ENCODE measurements at places on chromosomes 3 and 15.
A peak's percentile ranks its signal among the peaks of the same experiment; 100 is the strongest.

- no peak for DNase-seq
These were observed 16.2 kb upstream of the ABHD5 start for GRCh38 chr3:43674345-43675085.

DNA sequence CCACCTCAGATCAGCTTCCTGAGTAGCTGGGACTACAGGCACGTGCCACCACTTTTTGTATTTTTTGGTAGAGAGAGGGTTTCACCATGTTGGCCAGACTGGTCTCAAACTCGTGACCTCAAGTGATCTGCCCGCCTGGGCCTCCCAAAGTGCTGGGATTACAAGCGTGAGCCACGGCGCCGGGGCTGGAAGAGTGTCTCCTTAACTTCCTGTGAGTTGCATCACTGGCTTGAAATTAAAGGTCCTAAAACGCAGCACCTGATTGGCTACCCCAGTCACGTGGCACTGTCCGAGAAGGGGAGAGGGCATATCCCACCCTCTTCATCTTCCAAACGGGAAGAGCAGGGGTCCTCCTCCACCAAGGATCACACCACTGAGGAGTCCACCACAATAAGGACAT lies 5.5 kb upstream of the FAM174B start:
- DNase-seq, result no peak

GRCh38 chr3:23501201-23501802 lies 298.2 kb downstream of the UBE2E2 start:
- no peak for DNase-seq

DNA sequence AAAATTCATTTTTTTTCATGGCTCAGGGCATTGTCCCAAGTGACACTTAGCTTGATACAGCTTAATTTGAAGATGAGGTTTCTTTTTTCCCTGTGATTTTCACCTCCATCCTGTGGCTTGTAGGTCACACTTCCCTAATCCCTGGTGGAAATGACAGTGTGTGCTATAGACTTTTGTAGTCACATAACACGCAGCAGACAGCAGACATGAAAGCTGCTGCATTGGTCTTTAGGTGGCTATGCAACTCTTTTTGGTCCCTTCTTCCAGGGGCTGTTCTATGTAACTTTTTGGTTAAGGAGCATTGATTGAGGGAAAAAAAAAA lies 38.8 kb downstream of the TRAK1 start:
- DNase-seq, result no peak

GRCh38 chr3:141764986-141765385 lies 1.8 kb downstream of the GRK7 start:
- DNase-seq, result no peak

GRCh38 chr3:101632586-101632985 lies 44.3 kb downstream of the ZBTB11 start:
- no peak for DNase-seq

GRCh38 chr15:56729561-56729960 lies 3.7 kb downstream of the ZNF280D start:
- DNase-seq, result no peak

GRCh38 chr3:136925425-136926190 lies 32.2 kb upstream of the IL20RB start:
- DNase-seq, result peak; percentile 69

DNA sequence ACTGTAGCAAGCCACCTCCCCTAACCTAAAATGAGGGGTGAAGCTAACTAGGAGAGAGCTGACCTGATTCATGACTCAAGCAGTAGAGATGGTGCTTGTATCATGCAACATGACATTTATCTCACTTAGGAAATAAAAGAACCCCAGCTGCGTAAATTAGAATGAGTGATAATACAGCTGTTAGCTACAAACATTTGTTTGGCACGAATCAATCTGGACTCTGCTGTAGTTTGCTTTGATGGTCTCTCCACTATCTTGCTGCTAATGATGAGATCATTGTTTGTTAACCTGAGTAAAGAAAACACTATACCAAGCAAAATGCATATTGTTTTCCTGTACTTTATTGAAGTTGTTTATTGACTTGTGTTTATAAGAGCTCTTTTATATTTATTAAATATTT lies 92.6 kb downstream of the ALDH1A2 start:
- DNase-seq, result no peak
